C1 segment of cervical spinal cord (tissue), 14 donors: ENCODE measurements at places on chromosomes 2 and 18.

DNA sequence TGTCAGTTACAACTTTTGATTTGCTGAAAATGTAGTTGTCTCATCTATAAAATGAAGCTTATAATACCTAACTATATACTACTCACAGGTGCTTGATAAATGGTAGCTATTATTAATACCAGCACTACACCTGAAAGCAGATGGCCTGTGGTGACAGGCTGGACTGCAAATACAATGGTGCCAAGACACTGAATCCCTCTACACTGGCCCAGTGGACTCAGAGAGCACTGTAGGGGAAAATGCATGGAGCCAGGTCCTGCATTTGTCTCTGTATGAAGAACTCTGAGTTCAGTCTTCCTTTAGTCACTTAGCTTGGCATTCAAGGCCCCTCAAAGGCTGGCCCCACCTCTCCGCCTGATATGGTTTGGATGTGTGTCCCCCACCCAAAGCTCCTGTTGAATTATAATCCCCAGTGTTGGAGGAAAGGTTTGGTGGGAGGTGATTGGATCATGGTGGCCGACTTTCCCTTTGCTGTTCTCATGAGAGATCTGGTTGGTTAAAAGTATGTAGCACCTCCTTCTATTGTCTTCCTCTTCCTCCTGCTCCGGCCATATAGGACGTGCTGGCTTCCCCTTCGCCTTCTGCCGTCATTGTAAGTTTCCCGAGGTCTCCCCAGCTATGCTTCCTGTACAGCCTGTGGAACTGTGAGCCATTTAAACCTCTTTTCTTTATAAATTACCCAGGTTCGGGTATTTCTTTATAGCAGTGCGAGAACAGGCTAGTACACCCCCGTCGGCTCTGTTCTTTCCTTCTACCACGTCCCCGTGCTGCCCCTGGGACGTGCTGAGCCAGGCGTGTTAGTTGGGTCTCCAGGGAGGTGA, 11.1 kb upstream of the NTSR2 start:
- DNase-seq = no peak

GRCh38 chr2:152222975-152223637, 47.5 kb upstream of the STAM2 start:
- no peak for DNase-seq

DNA sequence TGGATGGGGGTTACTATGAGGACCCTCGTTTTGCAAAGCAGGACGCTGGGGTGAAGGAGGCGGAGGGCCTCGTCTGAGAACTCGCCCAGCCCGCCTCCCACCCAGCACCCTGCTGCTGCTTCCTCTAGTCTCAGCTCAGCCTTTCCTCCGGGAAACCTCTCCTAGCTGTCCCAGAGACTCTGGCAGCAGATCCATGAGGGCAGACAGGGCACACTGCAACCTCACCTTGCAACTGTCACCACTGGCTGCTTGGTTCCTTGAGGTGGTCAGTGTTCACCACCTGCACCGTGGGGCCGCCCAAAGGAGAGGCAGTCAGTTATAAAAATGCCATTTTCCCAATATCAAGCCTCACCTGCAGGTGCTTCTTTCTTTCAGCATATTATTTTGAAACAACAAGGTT, 45.6 kb downstream of the PARD6G start:
- DNase-seq = no peak

- no peak for DNase-seq
These were observed 31.2 kb upstream of the GREB1L start for GRCh38 chr18:21210784-21211183.

DNA sequence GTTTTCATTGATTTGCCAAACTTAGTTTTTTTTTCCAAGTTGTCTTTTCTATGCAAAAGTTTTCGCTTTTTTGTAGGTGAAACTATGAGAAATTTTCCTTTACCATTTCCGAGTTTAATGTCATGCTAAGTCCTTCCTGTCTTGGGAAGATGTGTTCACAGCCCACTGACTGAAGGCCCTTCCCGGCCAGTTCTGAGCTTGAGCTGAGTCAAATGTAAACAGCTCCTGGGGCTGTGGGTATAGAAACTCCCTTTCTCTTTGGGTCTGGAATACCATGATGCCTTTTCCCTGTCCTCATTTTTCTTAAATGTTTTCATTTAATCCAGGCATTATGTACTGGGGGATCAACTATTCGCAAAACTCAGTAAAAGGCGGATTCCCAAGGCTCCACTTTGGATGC, 69.8 kb upstream of the IL1R1 start:
- no peak for DNase-seq

GRCh38 chr2:216015722-216016464, 2.5 kb upstream of the MREG start:
- no peak for DNase-seq

DNA sequence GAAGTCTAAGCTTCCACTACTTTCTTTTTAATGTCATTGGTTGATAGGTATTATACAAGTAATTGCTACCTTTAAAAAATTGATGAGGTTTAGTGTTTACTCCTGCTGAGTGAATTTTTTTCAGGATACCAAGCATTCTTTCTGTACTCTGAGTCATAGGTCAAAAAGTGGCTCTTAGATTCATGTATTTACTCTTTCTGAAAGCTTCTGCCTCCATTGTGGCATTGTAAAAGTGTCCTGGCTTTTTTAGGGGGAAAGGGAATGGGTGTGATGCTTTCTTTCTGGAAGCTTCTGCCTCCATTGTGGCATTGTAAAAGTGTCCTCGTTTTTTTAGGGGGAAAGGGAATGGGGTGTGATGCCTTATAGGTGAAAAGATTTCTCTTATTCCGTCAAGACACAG, 286.5 kb downstream of the LPIN1 start:
- no peak for DNase-seq

DNA sequence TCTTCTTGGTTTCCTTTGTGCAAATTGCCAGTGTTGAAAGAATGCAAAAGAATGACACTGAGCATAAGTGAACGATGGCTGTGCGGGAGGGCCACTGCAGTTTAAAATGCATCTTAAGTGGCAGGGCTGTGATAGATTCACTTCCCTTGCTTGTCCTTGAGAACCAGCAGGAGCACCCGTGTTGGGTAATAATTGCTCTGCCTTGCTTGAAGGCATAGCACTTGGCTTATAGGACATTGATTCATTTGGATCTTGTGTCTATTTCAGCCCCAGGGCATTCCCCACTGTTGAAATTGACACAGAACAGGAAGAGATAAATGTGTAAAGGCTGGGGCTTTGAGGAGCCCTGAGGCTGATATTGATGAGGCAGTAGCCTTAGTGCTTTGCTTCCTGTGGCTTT, 1003.7 kb upstream of the GYPC start:
- DNase-seq = no peak

DNA sequence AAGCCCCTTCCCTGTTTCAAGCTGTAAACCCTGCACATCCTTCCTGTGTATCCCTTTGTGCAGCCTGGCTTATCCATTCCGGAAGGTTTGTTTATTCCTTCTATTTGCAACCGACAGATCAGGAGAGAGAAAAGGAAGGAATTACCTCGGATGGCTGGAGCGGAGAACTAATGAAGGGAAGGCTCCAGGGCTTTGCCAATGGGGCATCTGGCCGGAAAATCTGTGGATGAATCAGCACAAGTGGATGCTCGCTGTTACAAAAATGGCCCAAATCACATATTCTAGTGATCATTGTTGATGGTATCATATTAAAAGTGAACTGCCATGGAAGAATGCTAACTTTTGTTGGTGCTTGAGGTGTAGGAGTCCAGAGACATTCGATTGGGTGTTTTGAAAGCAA, 97.1 kb downstream of the AQP4 start:
- no peak for DNase-seq

GRCh38 chr18:44637210-44638033, 43.3 kb upstream of the SETBP1 start:
- DNase-seq = no peak

- DNase-seq = no peak
These were observed 584 bp downstream of the AAK1 start for GRCh38 chr2:69642709-69643601.

- DNase-seq = no peak
These were observed 118.8 kb downstream of the ZBTB7C start for GRCh38 chr18:48290162-48290926.
